ENCODE measurements at places on chromosomes 13 and 19.

DNA sequence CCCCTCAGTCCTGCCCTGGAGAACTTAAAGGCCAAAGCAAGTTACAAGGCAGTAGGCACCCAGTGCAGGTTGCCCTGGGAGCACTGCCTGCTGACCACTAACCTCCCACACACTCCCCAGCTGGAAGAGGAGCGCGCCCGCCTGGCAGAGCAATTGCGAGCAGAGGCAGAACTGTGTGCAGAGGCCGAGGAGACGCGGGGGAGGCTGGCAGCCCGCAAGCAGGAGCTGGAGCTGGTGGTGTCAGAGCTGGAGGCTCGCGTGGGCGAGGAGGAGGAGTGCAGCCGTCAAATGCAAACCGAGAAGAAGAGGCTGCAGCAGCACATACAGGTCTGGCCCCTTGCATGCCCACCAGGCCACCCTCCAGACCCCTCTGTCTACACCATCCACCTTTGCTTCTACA, 61.1 kb downstream of the KCNC3 start:
- no peak for DNase-seq

DNA sequence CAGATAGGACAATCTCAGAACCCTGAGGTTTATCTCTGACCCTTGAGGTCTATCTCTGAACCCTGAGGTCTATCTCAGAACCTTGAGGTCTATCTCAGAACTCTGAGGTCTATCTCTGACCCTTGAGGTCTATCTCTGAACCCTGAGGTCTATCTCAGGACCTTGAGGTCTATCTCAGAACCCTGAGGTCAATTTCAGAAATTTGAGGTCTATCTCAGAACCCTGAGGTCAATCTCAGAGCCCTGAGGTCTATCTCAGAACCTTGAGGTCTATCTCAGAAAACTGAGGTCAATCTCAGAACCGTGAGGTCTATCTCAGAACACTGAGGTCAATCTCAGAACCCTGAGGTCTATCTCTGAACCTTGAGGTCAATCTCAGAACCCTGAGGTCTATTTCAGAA, 2.3 kb downstream of the TLE2 start:
- no peak for DNase-seq

DNA sequence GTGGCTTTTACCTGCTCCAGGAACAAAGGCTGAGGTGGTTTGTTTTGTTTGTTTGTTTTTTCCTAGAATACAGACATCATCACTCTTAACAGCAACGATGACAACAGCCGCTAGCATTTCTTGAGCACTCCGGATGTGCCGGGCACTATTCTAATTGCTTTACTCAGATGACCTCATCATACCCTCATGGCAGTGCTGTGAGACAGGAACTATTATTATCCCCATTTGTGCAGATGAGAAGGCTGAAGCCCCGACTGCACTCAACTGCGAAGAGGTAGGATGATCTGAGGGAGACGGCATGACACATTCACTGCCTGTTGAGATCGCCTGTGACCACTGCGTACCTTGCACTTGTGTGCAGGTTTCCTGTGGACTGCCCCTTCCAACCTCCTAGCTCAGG, 66.5 kb downstream of the CCDC70 start:
- DNase-seq, result no peak

DNA sequence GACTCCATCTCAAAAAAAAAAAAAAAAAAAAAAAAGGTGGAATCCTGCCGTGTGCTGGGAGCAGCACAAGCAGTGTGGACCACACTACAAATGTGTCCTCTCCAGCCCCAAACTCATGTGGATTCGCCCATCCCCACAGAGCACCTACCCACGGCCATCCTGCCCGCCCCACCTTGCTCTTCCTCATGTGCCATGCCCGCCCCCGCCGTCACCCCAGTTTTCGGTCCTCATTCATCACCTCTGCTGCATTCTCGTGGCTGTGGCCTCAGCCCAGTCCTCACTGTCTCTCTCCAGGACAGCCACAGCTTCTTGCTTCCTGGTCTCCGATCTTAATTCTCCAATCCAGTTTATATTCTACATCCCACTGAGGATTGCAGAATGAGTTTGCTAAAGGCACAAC, 80.0 kb upstream of the TM9SF2 start:
- peak; percentile 38 for DNase-seq

DNA sequence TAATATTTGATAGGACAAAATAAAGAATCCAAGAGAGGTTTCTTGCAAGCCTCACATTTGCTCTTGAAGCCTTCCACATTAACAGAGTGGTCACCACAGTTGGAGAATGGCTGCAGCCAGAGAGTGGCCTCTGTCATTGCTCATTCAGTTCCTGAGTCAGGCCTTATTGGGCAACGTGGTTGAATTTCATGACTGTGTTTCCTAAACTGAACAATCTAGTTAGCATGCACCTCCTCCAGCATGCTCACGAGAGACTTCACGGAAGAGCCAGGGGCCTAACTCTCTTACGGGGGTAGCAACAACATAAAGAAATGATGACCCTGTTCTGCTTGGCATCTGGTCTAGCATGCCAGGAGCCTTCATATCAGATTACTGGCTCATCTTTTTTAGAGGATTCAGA, 9.6 kb upstream of the UBL3 start:
- DNase-seq, result no peak

All from activated T-cell treated with anti-CD3 and anti-CD28 coated beads, Interleukin-2, amount 50 U/mL, for 48 hours (primary cell).